ENCODE measurements at places on chromosomes 7 and 10. TPM values are rescaled to one million over a fixed set of nuclear protein-coding genes. Genes with fewer than 3 reads are reported as not detected.

Gene SPDYE5
- total RNA-seq, result not detected

Gene NUTM2A
- total RNA-seq, result 1.2 TPM

Gene PLEKHS1
- total RNA-seq, result not detected

DNA sequence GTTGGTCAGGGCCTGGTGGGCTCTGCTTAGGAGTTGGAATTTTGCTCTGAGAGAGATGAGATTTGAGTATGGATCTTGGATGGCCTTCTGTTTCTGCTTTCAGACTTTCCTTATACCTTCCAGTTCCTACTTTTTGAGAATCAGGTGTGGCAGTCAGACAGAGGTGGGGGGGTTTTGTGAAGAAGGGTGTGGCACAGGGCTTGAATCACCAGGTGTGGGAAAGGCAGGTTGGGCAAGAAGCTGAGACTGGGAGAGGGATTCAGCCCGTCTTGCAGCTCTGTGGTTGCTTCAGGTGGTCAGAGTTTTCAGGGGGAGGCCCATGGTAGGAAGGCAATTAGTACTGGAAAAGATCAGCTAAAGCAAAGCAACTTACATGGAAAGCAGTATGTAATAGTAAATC is 340.2 kb downstream of the LRMDA start:
- DNase-seq, result no peak

DNA sequence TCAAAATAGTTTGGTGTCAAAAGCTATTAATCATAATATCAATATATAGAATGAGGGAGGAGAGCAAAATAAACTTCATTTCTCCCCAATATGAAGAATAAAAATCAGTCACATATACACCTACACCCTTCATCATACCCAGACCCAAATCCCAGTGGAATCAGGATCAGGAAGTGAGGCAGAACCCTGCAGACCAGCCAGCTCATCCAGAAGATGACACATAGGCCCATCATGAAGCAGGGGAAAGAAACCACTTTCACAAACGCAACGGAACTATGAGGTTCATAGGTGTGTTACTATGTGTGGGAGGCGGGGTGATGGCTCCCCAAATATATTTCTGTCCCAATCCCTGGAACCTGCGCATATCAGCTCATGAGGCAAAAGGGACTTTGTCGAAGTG is 89.0 kb downstream of the RSU1 start:
- DNase-seq, result no peak

GRCh38 chr10:25076506-25077177 is 60.2 kb downstream of the THNSL1 start:
- DNase-seq, result no peak

GRCh38 chr10:6916601-6917000 is 336.5 kb upstream of the PRKCQ start:
- no peak for DNase-seq

DNA sequence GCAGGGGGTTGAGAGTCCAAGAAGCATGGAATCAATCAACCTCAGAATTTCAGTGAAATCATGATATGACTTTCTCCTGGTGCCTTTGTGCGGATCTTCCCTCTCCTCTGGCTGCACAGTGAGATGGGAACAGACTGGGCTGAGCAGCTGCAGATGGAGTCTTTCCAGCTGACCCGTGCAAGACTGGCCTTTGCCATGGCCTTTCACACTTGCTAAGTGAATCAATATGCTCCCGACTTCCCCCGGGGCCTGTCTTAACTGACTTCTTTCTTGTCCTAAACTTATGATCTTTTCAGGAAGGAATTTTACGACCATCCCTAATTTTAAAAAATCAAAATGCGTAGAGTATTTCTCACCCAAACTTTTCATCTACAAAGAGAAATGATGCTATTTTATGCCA is 469.9 kb downstream of the GALNT17 start:
- DNase-seq, result no peak

- DNase-seq, result no peak
These were observed 23.0 kb downstream of the SFR1 start for GRCh38 chr10:104144931-104145330.

- no peak for DNase-seq
These were observed 14.2 kb upstream of the SYPL1 start for GRCh38 chr7:106126170-106126938.

DNA sequence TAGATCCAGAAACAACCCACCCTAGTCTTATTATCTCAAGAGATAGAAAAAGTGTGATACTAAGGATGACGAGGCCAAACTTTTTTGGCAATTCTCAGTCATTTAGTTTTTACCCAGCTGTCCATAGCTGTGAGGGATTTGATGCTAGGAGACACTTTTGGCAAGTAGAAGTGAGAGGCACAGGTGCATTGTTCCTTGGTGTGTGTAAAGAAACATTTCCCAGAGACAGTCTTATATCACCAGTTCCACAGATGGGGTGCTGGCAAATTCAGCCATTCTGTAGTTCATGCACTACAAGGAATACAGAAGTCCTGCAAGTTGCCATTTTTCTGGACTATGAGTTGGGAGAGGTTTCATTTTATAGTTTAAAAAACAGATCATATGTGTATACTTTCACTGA is 403.3 kb upstream of the GHITM start:
- DNase-seq, result no peak

- DNase-seq, result no peak
These were observed 646 bp downstream of the SGCE start for GRCh38 chr7:94655126-94655847.

GRCh38 chr10:60778971-60779796 is 906 bp downstream of the CDK1 start:
- no peak for DNase-seq

GRCh38 chr10:130470286-130470685 is 334.1 kb downstream of the GLRX3 start:
- no peak for DNase-seq

Data from psoas muscle (tissue), 8 donors.